Astrocyte of the spinal cord (primary cell): ENCODE measurements at places on chromosomes 12 and 14.

GRCh38 chr12:61311413-61311812 lies 948.8 kb upstream of the USP15 start:
- DNase-seq: no peak

GRCh38 chr12:107610021-107610859 lies 75.4 kb upstream of the PWP1 start:
- peak; percentile 57 for DNase-seq

DNA sequence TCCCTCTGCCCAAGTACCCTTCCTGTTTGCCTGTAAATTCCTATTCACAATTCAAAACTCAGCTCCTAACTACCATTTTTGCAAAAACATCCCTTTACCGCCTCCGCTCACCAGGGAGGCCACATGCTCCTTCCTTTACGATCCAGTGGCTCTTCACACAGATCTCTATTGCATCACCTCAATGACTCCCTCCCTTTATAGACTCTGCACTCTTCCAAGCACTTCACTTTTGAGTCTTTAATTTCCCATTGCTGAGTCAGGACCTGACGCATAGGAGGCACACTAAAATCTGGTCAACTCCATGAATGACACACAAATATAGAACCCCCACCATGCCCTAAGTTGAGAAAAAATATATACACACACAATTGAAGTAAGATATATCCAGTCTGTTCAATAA lies 45.9 kb downstream of the PPP1R13B start:
- peak; percentile 75 for DNase-seq

DNA sequence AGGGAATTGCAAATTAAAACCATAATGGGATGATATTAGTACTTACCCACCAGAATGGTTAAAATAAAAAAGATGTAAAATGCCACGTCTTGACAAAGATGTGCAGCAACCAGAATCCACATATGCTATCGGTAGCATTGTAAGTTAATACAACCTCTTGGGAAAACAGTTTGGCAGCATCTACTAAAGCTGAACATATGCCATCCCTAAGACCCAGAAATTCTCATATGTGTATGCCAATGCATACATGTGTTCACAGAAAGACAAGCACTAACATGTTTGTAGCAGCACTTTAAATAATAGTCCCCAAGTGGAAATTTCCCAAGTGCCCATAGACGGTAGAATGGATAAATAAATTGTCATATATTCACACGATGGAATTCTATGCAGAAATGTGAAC lies 28.3 kb upstream of the SLC5A8 start:
- no peak for DNase-seq

GRCh38 chr12:78101946-78102635 lies 271.4 kb downstream of the NAV3 start:
- DNase-seq: no peak

- DNase-seq: peak; percentile 14
Observed at GRCh38 chr14:52272375-52272774, 4.9 kb downstream of the PTGDR start.

- DNase-seq: peak; percentile 29
Observed at GRCh38 chr14:64502887-64503433, 678 bp downstream of the ZBTB25 start.

GRCh38 chr12:26238341-26239121 lies 43.2 kb downstream of the SSPN start:
- peak; percentile 18 for DNase-seq

DNA sequence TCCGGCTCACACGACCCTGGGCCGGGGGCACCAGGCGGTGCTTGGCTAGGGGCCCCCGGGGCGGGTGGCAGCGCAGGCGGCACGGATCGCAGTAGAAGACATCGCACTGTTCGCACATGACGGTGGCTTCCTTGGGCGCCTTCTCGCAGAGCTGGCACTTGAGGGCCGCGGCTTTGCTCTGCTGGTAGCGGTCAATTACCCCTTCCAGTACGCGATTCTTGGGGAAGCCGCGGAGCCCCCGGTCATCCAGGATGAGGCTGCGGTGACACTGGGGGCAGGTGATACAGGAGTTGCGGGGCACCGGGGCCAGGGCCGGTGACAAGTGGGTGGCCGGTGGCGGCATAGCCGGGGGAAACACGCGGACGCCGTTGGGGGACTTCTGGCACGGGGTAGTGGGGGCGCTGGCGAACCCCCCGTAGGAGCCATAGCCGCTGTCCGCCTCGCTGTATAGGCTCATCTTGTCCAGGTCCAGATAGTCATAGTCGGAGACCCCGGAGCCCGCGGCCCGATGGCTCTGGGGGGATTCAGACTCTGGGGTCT lies 553 bp downstream of the TRIM9 start:
- no peak for DNase-seq

GRCh38 chr12:62802984-62803383 lies 132.0 kb downstream of the PPM1H start:
- peak; percentile 46 for DNase-seq

- DNase-seq: no peak
Observed at GRCh38 chr14:98301681-98302080, 970.3 kb downstream of the BCL11B start.

DNA sequence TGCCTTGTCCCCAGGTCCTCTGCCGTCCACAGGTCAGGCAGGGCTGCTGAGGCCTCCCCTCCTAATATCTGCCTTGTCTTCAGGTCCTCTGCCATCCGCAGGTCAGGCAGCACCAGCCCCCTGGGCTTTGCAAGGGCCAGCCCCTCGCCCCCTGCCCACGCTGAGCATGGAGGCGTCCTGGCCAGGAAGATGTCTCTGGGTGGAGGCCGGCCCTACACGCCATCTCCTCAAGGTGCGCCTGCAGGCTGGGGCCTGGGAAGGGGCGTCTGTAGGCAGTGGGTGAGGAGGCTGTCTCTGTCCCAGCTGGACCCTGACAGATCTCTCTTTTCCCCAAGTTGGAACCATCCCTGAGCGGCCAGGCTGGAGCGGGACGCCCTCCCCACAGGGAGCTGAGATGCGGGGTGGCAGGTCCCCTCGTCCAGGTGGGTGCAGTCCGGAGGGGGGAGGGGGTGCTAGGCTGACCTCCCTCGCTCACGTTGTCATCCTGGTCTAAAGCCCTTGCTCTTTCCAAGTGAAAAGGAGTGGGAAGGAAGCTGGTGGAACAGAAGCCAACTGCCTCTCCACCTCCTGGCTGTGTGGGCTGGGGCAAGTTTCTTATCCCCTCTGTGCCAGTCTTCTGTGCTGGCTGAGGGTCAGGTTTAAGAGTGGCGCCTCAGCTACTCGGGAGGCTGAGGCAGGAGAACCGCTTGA lies 13.9 kb upstream of the PUS1 start:
- no peak for DNase-seq

- DNase-seq: peak; percentile 10
Observed at GRCh38 chr12:95358111-95359083, 115.6 kb upstream of the METAP2 start.

GRCh38 chr12:46523863-46524770 lies 151.5 kb upstream of the SLC38A2 start:
- peak; percentile 93 for DNase-seq

GRCh38 chr12:103742349-103742932 lies 98.6 kb downstream of the NT5DC3 start:
- DNase-seq: no peak

- DNase-seq: no peak
Observed at GRCh38 chr12:17609153-17609552, 480.8 kb downstream of the RERGL start.

DNA sequence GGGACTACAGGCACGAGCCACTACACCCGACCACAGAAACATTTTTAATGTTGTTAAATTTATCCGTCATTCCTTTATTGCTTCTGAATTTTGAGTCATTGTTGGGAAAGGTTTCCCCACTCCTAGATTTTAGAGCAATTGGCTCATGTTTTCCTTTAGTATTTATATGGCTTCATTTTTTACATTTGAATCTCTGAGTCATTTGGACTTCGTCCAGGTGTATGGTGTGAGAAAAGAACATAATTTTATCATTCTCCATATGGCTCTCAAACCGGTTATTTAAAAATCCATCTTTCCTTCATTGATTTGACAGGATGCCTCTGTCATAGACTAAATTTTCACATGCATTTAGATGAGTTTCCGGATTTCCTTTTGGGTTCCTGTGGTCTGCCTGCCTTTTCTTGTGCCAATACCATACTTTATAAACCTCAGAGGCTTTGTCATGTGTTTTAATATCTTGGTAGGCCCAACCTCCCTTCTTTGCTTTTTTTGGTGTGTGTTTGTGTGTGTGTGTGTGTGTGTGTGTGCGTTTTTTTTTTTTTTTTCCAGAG lies 30.9 kb downstream of the LRTM2 start:
- DNase-seq: peak; percentile 49

- peak; percentile 38 for DNase-seq
Observed at GRCh38 chr14:68016255-68016914, 196.8 kb downstream of the RAD51B start.

DNA sequence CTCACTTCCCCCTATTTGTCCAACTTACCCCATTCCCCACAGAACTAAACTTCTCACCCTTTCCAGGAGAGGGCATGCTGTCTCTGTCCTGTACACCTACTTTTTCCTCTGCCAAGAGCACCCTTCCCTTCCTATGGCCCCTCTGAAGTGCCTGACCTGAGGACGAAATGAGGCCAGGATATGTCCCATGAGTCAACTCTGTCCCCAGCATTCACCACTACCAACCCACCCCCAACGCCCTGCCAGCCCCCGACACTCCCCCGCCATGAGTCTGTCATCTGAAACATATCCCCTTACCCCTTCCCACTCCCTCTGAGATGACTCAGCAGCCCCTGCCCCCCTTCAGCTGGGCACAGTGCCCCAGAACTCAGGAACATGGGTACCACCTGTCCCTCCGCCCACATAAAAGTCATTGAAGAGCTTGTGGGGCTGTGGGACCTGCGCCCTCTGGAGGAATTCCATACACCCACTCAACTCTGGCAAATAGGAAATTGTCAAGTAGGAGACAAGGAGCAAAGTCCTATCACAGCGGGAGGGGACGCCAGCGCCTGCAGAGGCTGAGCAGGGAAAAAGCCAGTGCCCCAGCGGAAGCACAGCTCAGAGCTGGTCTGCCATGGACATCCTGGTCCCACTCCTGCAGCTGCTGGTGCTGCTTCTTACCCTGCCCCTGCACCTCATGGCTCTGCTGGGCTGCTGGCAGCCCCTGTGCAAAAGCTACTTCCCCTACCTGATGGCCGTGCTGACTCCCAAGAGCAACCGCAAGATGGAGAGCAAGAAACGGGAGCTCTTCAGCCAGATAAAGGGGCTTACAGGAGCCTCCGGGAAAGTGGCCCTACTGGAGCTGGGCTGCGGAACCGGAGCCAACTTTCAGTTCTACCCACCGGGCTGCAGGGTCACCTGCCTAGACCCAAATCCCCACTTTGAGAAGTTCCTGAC lies 26.3 kb downstream of the ITGA7 start:
- peak; percentile 39 for DNase-seq

DNA sequence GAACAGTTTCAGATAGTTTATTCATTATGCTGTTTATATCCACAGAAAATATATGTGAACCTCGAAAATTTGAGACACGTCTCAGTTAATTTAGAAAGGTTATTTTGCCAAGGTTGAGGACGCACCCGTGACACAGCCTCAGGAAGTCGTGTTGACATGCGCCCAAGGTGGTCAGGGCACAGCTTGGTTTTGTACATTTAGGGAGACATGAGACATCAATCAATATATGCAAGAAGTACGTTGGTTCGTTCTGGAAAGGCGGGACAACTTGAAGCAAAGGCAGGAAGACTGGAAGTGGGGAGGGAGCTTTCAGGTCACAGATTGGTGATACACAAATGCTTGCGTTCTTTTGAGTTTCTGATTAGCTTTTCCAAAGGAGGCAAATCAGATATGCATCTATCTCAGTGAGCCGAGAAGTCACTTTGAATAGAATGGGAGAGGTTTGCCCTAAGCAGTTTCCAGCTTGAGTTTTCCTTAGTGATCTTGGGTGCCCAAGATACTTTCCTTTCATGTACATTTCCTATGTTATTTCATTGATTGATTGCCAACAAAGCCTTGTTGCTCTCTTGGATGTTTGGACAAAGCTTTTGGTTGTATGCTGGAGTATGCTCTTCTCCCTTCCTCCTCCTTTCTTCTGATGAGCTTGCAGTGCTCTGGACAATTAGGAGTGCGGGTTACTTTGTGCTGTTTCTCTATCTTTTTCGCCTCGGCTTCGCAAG lies 3.2 kb downstream of the SNAPC1 start:
- DNase-seq: no peak

- DNase-seq: no peak
Observed at GRCh38 chr14:69346710-69347109, 51.4 kb downstream of the ERH start.

- no peak for DNase-seq
Observed at GRCh38 chr12:19826980-19827550, 387.8 kb downstream of the AEBP2 start.

GRCh38 chr12:113158439-113159203 lies 9.1 kb downstream of the CFAP73 start:
- no peak for DNase-seq
